ENCODE measurements at places on chromosomes 2 and 18.

- no peak for DNase-seq
Measured at GRCh38 chr2:116680256-116680936, 1134.1 kb upstream of the DDX18 start.

DNA sequence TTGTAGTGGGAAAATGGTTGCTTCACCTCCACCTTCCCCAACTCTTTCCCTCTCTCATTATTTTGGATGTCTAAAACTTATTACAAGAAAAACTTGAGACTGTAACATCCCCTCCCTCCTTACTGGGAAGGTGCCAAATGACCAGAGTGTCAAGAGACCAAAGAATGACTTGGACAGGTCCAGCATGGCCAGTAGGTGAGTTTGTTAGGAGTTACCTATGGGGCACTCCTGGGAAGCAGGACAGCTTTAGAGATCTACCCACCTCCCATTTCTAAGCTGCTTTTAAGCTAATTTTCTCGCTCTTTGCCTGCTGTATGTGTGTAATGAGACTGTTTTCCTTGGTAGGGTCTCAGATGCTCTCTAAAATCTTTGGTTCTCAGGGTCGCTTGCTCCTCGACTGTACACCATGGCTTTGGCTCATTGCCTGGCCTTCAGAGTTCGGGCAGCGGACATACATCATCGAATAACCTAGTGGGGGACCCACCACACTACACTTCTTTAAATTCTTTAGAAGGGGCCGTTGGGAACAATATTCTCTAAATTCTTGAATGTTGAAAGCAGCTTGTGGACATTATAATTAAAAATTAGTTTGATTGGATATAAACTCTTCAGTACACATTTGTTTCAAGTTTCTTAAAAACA is 45.2 kb downstream of the SLC30A6 start:
- DNase-seq: no peak

- DNase-seq: peak; percentile 87
Measured at GRCh38 chr18:79679552-79680099, at the start of gene CTDP1. TSS of gene CTDP1 (plus strand) at chr18:79679803. CDS start at chr18:79679948, 145 bp downstream.

- no peak for DNase-seq
Measured at GRCh38 chr2:58054264-58054663, 7.7 kb downstream of the VRK2 start.

DNA sequence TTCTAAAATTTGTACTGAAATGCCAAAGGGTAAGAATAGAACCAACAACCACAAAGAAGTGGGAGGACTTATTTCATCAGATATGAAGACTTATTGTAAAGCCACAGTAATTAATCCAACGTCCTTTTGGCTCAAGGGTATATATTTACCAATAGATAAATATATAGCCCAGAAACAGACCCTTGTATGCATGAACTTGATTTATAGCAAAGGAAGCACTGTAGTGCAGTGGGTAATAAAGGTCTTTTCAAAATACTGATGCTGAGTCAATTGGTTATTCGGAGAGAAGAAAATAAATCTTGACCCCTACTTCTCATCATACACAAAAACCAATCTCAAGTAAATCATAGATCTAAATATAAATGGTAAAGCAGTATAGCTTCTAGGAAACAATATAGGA is 200.5 kb upstream of the ST6GAL2 start:
- no peak for DNase-seq

DNA sequence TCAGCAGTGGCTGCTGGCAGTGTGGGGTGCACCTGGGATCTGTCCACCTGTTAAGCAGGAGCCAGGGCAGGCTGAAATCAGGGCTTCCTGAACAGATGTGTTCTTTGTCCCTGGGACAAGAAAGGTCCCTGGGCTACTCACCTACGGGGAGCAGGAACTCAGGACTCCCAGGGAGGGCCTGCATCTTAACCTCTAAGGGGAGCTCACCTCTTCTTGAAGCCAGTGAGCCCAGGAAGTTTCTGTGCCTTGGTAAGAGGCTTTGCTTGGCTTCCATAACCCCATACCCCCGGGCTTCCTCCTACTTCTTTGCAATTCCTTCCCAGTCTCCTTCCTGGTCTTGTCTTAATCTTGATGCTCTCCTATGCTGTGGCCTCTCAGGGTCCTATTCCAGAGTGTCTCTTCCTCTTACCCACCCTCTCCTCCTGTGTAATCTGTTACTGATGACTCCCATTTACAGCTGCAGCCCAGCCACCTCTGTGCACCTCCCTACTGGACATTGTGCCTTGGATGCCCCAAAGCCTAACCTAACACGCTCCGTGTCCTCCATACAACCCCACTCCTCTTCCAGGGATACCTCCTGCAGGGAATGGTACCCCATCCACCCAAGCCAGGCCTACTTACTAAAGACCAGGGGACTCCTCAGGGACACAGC is 55.7 kb upstream of the MAPRE3 start:
- no peak for DNase-seq

DNA sequence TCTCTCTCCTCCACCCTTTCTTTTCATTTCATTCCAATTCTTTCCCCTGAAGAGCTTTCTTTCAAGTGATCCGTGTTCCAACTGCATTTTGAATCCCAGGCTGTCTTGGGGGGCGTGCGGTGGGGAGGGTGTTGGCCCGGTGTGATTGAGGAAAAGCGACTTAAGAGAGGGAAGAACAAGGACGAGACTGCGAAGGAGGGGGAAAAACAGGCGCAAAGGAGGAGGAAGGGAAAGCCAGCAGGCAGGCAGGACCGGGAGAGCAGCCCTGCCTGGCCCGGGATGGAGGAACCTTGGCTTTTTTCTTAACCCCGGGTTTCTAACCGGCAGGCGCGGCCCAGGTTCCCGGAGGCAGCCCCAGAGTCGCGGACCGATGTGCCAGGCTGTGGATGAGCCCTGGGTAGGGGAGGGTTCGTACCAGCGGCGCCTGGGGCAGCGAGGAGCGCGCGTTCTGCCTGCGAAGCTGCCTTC is 1.3 kb downstream of the ADCYAP1 start:
- peak; percentile 14 for DNase-seq

DNA sequence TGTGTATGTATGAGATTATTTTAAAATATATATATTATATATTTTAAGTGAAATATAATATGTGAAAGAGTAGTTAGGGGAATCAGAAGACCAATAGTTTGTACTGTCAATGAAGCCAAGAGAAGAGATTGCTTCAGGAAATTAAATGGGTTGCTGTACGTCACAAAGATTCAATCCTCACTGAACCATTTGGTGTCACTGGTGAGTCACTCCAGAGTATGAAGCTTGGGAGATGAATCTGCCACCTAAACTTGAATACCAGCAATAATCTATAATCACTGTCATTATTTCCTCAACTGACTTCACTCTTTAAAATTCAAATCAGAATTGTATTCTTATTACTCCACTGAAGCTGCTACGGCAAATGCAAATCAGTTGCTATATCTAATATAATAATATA is 41.9 kb upstream of the SCN9A start:
- no peak for DNase-seq

GRCh38 chr2:57965219-57965618 is 81.4 kb upstream of the VRK2 start:
- no peak for DNase-seq
